Esophagus muscularis mucosa (tissue), 4 donors: ENCODE measurements at places on chromosomes 6 and 20. TPM values are rescaled to one million over a fixed set of nuclear protein-coding genes. Genes with fewer than 3 reads are reported as not detected.

The RNF144B gene
- total RNA-seq = 11.4 TPM

The HLA-DPA1 gene
- 89.9 TPM for total RNA-seq

The ENPP5 gene
- 1.2 TPM for total RNA-seq

The BTNL2 gene
- not detected for total RNA-seq

The BMP7 gene
- total RNA-seq = 7.1 TPM

GRCh38 chr20:25297141-25297905 is 49.4 kb downstream of the PYGB start:
- peaks cover 70% of the 10 kb centered on the region for H3K36me3 ChIP-seq
- H3K4me3 ChIP-seq = no peak overlapping the region
- peaks cover 79% of the 10 kb centered on the region for H3K4me1 ChIP-seq
- no peak for DNase-seq
- H3K27me3 ChIP-seq = no peaks in the 10 kb centered on the region
- peak overlapping the region; percentile 76 for H3K27ac ChIP-seq

DNA sequence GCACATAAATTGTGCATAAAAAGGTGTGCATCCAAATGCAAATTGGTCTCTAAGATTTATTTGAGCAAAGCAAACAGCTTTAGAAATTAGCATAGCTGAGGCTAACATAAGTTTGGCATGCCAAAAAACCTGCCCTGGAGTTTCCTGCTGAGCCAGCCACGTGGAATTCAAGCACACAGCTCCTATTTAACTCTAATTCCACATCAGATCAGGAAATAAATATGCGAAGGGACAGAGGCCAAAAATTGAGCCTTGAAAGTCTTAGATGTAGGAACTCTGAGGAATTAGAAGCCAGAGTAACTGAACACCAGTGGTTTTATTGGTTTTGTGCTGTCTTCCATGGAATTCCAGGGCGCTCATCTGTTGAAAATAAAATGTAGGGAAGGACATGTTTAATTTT is 19.6 kb downstream of the SOBP start:
- H3K4me3 ChIP-seq = no peak overlapping the region
- no peaks in the 10 kb centered on the region for H3K36me3 ChIP-seq
- no peak overlapping the region for H3K27ac ChIP-seq
- no peak for DNase-seq

- H3K4me3 ChIP-seq = no peak overlapping the region
- no peak for DNase-seq
- no peaks in the 10 kb centered on the region for H3K27me3 ChIP-seq
- no peaks in the 10 kb centered on the region for H3K36me3 ChIP-seq
- no peak overlapping the region for H3K27ac ChIP-seq
- H3K4me1 ChIP-seq = peaks cover 22% of the 10 kb centered on the region
These were observed 231.4 kb downstream of the ARID1B start for GRCh38 chr6:157008568-157008967.

- no peak for DNase-seq
- peaks cover 7% of the 10 kb centered on the region for H3K36me3 ChIP-seq
- H3K4me3 ChIP-seq = no peak overlapping the region
- H3K4me1 ChIP-seq = no peaks in the 10 kb centered on the region
- H3K27ac ChIP-seq = no peak overlapping the region
These were observed 23.6 kb downstream of the LRP11 start for GRCh38 chr6:149840345-149841075.

DNA sequence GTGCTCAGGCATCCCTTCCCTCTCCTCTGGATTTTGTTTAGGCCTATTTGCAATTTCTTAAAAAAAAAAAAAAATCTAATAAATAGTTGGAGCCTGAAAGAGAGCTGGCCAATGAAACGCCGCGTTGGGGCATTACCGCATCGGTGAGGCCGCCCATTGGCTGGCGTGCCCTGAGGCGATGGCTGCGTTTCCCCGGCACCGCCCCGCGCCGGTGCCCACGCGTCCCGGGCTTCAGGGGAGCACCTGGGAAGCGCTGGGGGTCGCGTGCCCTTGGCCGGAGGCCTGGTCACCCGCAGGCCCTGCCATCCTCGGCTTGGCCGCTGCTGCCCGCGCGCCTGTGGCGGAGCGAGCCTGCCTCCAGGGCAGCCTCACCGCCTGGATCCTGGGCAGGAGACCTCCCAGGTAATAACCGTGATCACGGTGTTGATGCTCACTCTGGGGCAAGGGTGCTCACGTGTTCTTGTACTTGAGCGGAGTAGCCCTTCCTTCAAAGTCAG is 155.4 kb downstream of the NRN1 start:
- H3K27me3 ChIP-seq = no peaks in the 10 kb centered on the region
- no peak overlapping the region for H3K27ac ChIP-seq
- peaks cover 13% of the 10 kb centered on the region for H3K4me1 ChIP-seq
- no peak for DNase-seq
- H3K36me3 ChIP-seq = no peaks in the 10 kb centered on the region

DNA sequence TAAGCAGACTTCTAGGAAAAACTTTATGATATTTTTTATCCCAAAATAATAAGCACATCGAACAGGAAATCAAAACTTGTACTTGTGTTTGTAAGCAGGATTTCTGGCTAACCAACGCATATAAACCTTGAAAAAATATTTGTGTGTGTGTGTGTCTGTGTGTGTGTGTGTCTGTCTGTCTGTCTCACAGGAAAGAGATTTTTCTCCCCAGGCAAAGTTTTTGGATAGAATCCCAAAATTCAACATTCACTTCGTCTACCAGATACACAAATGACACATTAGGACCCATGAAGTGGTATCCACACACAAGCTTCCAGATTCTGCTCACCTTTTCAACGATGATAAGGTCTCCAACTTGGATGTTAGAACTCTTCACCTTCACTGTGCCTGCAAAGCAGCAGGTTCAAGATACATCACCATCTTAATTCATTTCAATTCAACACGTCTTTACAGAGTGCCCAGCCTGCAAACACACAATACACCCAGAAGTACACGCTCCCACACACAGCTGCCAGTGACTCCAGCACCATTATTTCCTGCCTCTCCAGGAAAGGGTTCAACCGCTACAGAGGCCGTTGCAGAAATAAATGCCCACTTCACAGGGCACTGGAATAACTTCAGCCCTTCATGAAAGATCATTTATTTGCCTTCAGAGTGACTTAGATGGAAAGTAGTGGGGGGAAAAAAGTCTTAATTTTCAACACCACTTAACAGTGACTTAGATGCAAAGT is 70.9 kb downstream of the ATP9A start:
- H3K36me3 ChIP-seq = peaks cover 14% of the 10 kb centered on the region
- no peak for DNase-seq
- H3K4me3 ChIP-seq = no peak overlapping the region
- no peak overlapping the region for H3K27ac ChIP-seq

GRCh38 chr6:92715991-92716390 is 703.4 kb downstream of the EPHA7 start:
- no peaks in the 10 kb centered on the region for H3K36me3 ChIP-seq
- H3K4me1 ChIP-seq = no peaks in the 10 kb centered on the region
- DNase-seq = no peak
- no peak overlapping the region for H3K4me3 ChIP-seq
- no peak overlapping the region for H3K27ac ChIP-seq

GRCh38 chr6:100172322-100172713 is 178.3 kb upstream of the MCHR2 start:
- H3K27ac ChIP-seq = no peak overlapping the region
- peaks cover 22% of the 10 kb centered on the region for H3K4me1 ChIP-seq
- no peak for DNase-seq
- H3K4me3 ChIP-seq = no peak overlapping the region

DNA sequence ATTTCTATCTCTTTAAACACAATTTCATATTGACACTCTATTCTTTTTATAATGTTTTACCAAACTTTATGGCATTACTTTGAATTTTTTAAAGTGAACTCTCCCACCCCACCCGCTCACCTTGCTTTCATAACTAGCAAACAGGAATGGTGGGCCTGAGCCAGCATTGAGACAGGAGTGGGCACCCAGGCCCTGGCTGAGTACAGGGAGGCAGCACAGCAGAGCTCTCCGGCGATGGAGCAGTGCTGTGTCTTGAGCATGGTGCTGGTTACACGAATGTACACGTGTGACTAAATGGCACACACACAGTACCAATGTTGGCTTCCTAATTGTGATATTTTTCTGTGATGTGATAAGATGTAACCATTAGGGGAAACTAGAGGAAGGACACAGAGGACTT is 4.5 kb downstream of the CST11 start:
- no peaks in the 10 kb centered on the region for H3K4me1 ChIP-seq
- H3K27me3 ChIP-seq = no peaks in the 10 kb centered on the region
- H3K4me3 ChIP-seq = no peak overlapping the region
- H3K27ac ChIP-seq = no peak overlapping the region
- no peaks in the 10 kb centered on the region for H3K36me3 ChIP-seq

DNA sequence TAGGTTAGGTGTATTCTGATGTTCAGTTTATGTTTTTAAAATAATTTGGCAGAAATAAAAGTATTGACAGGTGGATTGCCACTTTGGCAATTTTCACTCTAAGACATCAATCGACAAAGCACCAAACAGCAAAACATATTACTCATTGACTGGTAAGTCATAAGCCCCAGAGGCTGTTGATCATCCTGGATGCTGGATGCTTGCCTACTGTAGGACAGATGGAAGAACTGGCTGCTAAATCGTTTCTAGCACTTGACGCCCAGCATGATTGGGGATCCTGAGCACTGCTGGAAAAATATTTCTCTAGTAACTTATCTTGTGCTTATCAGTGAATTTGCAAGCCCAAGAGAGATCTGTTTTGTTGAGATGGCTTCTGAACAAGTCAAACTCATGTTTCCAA is 1001.9 kb upstream of the FLRT3 start:
- no peak for DNase-seq
- H3K27ac ChIP-seq = no peak overlapping the region
- H3K4me3 ChIP-seq = no peak overlapping the region

DNA sequence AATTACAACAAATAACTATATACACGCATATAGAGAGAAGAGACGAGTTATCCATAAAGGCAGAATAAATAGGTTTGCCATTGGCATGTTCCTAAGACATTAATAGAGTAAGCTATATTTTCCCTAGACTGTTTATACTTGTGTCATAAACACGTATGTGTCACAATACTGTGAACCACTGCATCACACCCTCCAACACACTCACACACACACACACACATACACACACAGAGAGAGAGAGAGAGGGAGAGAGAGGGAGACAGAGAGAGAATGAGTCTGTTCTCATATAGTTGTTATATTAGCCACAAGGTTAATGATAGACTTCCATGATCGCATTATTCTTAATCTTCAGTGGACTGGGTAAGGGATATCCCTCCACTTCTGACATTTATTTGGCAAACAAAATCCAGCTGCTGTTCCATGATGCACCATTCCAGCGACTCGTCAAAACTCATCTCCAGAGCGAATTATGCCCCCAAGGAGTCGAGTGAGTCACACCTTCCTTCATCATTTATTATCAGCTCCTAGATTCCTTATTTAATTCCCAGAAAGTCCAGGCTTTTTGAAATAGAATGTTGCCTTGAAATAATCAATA is 82.8 kb upstream of the HIVEP1 start:
- no peak overlapping the region for H3K27ac ChIP-seq
- H3K4me1 ChIP-seq = no peaks in the 10 kb centered on the region
- H3K36me3 ChIP-seq = no peaks in the 10 kb centered on the region
- no peak overlapping the region for H3K4me3 ChIP-seq
- no peak for DNase-seq

DNA sequence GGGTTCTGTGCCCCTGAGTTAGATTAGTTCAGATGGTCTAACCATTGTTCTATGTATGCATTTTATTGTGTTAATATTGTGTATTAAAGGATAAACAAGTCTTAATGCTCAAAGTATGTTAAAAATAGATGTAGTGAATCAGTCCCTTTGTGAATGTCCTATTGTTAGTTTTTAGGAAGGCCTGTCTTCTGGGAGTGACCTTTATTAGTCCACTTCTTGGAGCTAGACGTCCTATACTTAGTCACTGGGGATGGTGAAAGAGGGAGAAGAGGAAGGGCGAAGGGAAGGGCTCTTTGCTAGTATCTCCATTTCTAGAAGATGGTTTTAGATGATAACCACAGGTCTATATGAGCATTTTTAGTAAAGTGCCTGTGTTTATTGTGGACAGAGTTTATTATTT is 12.3 kb upstream of the HMGN4 start:
- no peak overlapping the region for H3K4me3 ChIP-seq
- H3K4me1 ChIP-seq = peaks cover 6% of the 10 kb centered on the region
- no peaks in the 10 kb centered on the region for H3K27me3 ChIP-seq

DNA sequence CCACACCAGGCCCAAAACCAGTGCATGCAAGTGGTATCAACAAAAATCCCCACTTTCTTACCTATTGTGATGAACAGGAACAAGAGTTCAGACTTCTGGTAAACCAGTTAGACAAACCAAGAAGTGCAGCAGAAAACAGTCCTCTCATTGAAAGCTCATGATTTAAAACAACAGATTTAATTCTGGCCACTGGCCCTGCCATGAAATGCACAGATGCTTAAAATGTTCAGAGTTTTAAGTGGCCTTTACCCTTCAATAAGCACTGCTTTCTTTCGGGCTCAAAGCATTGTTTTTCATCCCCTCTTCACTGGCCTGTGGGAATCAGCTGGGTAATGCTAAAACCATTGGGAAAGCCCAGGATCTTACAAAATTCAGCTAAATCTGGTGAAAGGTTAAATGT is 102.4 kb upstream of the ISM1 start:
- H3K4me3 ChIP-seq = no peak overlapping the region
- H3K27me3 ChIP-seq = no peaks in the 10 kb centered on the region
- no peak overlapping the region for H3K27ac ChIP-seq
